ENCODE measurements at places on chromosomes 5 and 9.

- DNase-seq, result no peak
These were observed 198.3 kb upstream of the TBC1D2 start for GRCh38 chr9:98453589-98454311.

GRCh38 chr9:70616228-70616990 lies 202.0 kb upstream of the KLF9 start:
- no peak for DNase-seq

- DNase-seq, result no peak
These were observed 18.8 kb downstream of the NMRK1 start for GRCh38 chr9:75069171-75069570.

DNA sequence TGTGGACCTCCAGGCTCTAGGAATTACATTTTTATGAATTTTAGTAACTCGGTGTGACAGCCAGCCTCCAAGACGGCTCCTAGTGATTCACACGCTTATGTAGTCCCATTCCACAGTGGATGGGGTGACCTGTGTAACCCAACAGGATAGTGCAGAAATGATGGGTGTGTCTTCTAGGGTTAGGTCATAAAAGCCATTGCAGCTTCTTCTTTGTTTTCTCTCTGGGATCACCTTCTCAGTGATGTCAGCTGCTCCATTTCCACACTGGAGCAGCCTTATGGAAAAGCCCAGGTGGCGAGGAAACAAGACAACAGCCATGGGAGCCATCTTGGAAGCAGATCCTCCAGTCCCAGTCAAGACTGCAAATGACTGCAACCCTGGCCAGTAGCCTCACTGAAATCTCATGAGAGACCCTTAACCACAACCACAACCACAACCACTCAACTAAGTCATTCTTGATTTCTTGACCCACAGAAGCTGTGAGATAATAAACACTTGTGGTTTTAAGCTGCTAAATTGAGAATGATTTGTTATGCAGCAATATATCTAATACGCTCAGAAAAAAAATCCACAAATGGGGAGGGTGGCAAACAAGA lies 5.1 kb upstream of the GNPDA1 start:
- DNase-seq, result no peak

- DNase-seq, result no peak
These were observed 153.9 kb upstream of the NFIB start for GRCh38 chr9:14467675-14468374.

Measured in left ventricle myocardium inferior (tissue), 1 donor.